ENCODE measurements at places on chromosomes 1 and 21.
A peak's percentile ranks its signal among the peaks of the same experiment; 100 is the strongest.

DNA sequence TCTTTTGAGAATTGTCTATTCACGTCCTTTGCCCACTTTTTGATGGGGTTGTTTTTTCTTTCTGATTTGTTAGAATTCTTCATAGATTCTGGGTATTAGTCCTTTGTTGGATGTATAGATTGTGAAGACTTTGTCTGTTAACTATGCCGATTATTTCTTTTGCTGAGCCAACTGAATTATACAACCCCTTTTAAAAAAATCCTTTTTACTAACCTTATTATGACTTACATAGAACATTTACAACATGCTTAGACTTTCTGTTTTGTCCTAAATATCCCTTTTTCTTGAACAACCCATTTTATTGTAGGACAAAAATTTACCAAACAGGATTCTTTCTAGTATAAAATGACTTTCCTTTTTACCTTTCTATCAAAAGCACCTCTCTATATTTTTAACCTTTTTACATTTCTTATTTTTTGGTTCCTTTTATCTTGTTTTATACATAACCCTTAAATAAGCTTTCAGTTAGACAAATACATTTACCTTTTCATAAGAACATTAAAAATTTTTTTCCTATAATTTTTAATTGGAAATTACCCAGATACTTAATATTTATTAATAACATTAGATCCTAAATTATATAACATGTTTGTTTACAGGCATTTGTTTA, 70.4 kb upstream of the TTLL7 start:
- DNase-seq, result no peak

DNA sequence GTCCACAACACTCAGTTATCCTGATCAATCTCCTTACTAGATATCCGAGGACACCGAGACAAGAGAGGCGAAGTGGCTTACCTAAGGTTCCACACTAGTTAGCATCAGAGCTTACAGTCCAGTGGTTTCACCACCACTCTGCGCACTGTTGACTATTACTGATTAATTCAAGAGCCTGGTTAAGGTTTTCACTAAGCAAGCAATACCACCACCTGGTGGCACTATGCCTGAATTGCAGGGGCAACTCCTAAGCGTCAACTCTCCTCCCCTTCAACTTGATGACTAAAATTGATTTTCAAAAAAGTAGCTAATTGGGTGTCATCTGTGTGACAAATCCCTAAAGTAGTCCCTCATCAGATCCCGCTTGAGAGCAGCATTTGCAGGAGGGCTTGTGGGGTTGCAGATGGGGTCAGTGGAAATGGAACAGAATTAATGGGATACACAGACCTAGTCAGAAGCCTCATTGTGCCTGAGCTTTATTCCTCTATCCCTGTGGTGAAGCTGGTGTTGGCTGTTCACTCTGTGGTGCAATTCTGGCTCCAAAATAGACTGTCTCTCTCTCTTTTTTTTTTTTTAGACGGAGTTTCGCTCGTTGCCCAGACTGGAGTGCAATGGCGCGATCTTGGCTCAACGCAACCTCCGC, 9.1 kb downstream of the TTC22 start:
- no peak for DNase-seq

GRCh38 chr21:35036465-35037383, 12.4 kb downstream of the RUNX1 start:
- DNase-seq, result no peak

- DNase-seq, result no peak
These were observed 13.1 kb downstream of the ECE1 start for GRCh38 chr1:21277180-21277579.

GRCh38 chr21:25896501-25897056, 161.8 kb downstream of the GABPA start:
- no peak for DNase-seq

GRCh38 chr21:29677326-29677725, 262.5 kb downstream of the GRIK1 start:
- DNase-seq, result no peak

- no peak for DNase-seq
These were observed 2.5 kb upstream of the RCSD1 start for GRCh38 chr1:167627615-167627864.

DNA sequence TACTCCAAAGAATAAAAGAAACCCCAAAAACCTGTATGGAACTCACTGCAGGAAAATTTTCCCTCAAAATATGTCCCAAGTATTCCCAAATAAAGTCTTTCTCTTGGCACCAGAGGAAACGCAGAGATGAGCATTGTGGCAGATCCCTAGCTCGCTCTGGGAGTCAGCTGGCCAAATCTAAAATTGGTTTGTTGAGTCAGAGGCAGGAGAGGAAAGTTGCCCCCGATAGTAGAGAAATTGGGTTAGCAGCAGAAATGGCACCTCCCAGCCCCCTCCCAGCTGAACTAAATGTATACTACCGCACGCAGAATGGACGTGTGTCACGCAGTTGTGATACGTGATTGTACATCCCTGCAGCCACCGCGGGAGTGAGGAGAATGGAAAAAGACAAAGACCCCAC, 39.9 kb upstream of the TARBP1 start:
- no peak for DNase-seq

DNA sequence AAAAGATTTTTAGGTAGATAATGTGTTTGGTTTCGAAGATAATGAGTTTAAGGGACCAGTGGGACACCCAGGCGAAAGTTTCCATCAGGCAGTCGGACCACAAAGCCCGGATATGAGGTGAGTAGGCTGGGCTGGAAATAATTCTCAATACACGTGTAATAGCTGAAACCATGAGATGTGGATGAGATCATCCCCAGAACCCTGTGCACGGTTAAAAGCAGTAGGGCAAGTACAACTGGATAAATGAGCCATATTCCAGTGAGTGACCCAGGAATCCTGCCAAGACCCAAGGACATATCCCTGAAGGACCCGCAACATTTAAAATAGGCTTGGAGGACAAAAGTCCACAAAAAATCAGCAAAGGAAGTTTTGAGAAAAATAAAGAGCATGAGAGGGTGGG, 21.5 kb upstream of the NHLH2 start:
- no peak for DNase-seq

DNA sequence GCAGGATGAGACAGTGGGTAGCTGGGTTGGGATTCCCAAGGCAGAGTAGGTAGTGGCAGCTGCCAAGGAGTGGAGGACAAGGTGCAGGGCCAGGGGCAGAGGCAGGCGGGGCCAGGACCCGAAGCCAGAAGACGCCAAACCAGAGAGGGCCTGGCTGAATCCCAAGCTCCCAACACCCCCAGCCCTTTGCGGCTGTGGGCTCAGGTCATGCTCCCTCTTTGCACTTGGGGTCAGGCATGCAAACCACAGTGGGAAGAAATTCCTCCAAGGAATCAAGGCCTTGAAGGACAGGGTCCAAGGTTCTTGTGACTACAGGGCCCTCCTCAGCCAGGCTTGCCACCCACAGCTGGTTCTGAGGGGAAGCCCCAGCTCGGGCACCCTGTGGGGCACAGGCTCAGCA, 6.2 kb downstream of the C1orf210 start:
- DNase-seq, result no peak

- no peak for DNase-seq
These were observed 773 bp downstream of the CHD1L start for GRCh38 chr1:147243228-147243685.

DNA sequence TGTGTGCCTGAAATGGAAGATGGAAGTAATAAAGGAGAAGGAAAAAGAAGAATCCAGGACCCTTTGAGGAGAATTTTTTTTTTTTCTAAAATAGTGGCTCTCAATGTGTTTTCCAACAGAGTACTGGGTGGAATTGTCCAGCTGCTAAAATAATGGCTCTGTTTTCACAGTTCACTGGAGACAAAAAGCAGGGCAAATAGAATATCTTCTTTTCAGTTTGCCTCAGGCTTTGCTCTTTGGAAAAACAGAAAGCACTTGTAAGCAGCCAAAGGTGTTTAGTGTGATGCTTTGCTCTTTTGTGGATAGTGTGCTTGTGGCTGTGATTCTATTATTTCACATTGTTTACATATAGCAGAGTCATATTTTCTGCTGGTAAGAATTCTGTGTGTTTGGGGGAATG, 77.4 kb upstream of the MROH9 start:
- no peak for DNase-seq

DNA sequence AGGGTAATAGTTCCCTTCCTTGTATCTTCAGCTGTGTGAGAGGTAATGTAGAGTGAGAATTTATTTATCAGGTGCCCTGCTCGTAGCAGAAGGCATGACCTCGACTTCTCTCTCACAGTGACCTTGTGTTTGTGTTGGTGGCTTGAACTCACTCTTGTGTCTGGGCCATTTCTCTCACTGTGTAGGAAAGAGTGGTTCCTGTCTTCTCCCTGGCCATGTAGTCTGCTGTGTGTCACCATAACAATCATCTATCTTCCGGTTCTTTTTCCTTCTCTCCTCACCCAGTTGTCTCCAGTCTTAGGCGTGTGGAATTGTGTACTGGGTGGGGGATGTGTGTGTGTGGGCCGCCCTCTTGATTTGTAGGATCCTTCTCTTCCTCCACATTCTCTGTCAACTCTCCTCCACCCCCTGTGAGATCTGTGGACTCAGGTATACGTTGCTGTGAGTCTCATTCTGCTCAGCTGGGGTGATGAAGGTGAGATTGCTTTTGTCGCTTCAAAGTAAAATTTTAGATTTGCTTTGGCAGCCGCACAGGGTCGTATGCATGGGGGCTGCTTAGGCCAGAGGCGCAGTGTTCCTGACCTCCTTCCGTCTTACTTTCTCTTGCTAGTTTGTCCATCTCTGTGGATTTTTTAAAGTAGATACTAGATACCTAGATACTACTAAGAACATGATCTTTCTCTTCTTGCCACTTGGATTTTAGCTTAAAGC, 31.6 kb downstream of the MAPKAPK2 start:
- DNase-seq, result no peak

DNA sequence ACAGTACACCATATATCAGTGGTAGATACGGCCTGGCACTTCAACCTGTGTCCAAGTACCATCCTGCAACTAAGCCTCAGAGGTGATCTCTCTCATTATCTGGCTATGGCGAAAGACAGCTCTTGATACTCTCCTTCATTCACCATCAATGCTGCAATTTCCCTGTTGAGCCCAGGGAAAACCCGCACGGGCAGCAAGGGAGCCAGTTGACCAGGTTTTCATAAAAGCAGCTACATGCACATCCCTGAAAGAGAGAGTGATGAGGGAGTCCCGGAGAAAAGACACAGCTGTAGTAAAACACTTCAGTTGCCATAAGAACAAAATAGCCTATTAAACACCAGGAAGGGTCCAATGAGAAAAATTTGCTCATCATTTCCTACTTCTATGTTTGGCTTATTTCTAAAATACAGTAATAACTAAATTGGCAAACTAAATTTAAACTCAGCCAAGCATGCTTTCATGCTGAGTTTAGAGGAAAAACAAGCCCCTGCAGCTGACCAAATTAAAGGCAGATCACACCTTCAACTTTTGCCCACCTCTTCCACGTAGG, 68.3 kb downstream of the CAPZB start:
- no peak for DNase-seq

GRCh38 chr1:10788592-10789006, 7.8 kb downstream of the CASZ1 start:
- no peak for DNase-seq

DNA sequence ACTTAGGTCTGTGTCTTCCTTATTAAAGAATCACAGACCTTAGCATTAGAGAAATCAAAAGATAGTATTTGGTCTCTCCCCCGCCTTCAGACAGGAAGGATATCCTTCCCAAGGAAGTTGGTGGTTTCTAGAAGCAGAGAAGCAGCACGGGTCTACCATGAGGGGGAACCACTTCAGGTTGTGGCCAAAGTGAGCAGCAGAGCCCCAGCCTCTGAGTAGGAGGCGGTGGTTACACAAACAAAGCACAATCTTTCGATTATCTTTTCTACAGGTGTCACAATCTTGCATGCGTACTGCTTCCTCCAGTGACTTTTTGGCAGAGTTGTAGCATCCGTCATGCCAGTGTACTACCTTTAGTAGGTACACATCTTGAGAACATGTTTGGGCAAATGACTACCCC, 8.8 kb downstream of the PGLYRP4 start:
- no peak for DNase-seq

- DNase-seq, result no peak
These were observed 13.0 kb upstream of the SLC6A9 start for GRCh38 chr1:44044071-44044801.

GRCh38 chr1:88168126-88168525, 515.9 kb upstream of the PKN2 start:
- DNase-seq, result no peak

- no peak for DNase-seq
These were observed 73.3 kb upstream of the TINAGL1 start for GRCh38 chr1:31502926-31503511.

- DNase-seq, result peak; percentile 1
These were observed 1.9 kb upstream of the OR2T10 start for GRCh38 chr1:248599396-248599795.

DNA sequence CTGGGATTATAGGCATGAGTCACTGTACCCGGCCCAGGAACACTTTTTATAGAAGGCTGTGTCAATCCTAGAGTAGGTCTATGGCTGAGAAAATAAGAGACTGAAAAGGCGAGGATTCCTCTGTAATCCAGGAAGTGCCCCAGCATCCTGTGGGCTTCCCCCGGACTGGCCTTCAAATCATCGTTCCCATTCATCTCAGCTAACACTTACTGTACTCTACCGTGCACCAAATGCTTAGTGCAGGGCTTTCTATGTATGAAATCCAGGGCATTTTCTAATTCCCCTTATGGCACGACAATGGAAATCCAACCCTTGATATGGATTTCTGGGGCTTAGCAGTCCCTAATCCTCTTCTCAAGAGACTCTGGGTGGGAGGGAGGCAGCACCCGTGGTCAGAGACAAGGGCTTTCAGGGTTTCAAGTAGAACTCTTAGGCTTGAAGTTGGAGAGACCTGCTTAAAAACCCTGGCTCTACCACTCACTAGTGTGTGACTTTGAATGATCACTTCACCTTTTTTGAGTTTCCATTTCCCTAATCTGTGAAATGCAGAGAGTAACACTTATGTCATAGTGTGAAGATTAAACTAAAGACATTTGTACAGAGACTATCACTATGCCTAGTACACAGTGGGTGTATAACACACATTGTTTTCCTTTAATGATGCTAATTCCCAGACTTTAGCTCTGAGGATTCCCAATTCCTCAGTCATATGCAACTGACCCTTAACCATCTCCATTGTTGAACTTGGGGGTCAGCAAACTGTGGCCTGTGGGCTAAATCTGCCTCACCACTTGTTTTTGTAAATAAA, 20.3 kb downstream of the MECR start:
- DNase-seq, result no peak

DNA sequence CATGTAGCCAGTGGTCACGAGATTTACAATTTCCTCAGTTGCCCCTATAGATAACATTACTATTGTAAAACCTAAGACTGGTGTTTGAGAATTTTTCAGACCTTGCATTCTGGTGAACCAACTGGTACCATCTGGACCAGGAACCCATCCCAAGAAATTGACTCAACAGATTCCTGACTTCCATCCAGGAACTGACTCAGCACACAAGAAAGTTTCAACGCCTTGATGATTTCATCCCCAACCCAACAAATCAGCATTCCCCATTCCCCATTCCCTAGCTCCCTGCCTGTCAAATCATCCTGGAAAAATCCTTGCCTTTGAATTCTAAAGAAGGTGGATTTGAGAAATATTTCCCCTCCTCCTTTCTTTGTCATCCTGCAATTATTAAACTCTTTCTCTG, 529.8 kb upstream of the PRMT6 start:
- DNase-seq, result no peak

DNA sequence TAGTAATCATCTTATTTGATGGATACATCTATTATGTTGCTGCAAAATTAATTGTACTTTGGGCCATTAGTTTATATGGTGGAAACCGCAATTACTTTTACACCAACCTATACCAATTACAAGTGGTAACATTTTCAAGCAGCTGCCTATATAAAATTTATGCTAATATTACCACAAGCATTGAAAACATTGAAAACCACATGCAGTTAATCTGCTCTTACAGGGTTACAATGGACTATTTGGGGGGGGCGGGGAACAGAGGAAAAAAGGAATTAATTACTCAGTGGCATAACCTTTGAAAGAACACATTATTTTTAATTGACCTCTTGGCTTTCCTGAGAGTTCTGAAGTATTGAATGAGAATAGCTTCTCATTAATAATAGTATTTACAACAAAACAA, 1793.2 kb downstream of the NCAM2 start:
- DNase-seq, result no peak
